ENCODE measurements at places on chromosomes 11 and 22.
A peak's percentile ranks its signal among the peaks of the same experiment; 100 is the strongest.

GRCh38 chr11:27642954-27643353, 57.3 kb downstream of the BDNF start:
- DNase-seq, result no peak

DNA sequence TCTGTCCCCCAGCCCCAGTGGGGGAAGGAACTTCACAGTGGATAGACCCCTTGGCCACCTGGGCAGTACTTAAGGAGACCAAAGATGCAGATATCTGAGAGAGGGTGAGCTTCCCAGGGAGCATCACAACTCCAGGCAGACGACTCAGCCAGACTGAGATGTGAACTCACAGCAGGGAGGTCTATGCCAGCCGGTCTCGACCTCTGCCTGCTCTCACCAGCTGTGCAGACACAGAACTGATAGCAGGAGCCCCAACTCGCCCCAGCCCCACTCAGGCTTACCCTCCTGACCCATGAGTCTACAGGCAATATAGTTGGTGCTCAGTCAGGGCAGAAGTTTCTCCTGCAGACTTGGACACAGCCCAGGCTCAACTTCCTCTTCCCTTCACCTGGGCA, 29.7 kb upstream of the ACCSL start:
- no peak for DNase-seq

DNA sequence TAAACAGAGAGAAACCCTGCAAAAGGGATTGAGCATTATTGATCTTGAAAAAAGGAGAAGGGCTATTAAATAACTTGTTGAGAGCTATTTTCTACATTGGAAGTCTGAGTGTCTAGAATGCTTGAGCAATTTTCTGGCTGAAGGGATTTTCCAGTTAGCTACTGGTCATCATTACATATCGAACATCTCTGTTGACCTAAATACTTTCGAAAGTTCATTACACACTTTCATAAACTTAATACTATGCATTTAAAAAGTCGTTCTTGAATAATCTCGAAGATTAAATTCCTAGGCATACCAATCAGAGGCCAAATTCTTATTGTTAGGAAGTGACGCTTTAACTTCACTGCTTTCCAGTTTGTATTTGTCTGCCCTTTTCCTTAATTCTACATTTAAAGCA, 13.7 kb downstream of the ETS1 start:
- no peak for DNase-seq

DNA sequence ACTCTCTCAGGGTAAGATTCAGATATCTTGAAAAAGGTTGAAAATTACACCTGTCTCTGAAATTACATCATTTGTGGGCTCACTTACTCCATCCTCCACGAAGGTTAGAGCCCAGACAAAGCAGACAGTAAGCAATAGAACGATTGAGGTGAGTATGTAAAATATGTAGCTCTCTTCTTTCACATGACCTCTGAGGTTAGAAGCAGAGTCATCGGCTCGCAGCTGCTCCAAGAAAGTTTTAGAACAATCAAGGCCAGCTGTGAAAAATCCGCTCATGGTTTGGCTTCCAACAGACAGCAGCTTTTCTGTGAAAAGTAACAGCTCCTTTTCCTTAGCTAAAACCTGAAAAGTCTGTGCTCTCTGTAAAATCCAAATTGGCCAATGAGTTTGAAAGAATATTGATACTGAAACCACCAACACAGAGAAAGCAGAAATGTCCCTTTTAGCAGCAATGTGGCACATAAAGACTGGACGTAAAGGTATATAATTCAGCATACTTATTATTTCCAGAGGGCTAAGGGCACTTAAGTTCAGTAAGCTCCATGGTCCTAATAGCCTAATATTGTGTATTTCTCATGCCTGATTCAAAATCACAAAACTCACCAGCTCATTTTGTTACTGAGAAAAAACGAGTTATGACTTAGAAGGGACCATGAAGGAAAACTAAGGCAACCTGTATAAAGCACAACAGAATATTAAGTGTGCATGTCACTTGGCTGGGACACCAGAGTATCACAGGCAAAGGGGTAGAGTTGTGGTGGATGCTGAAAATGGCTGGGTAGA, 78.2 kb downstream of the FAM76B start:
- DNase-seq, result no peak

- no peak for DNase-seq
These were observed 7.4 kb downstream of the ETS1 start for GRCh38 chr11:128579798-128580504.

DNA sequence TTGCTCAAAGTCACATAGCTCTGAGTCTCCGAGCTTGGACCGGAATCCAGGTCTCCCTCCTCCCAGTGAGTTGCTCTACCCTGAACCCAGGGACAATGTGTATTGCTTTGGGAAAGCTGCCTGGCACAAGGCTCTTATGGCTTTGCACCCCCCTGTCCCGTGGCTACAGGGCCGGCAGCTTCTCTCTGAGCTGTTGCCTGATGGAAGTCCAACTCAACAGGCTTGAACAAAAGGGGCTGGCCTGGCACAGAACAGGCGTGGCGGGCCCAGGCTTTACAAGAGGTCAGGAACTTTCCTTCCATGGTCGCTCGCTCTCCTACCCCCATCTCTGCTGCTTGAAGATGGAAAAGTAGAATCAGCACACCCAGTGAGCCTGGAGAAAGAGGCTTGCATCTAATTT, 34.3 kb downstream of the MYEOV start:
- no peak for DNase-seq

DNA sequence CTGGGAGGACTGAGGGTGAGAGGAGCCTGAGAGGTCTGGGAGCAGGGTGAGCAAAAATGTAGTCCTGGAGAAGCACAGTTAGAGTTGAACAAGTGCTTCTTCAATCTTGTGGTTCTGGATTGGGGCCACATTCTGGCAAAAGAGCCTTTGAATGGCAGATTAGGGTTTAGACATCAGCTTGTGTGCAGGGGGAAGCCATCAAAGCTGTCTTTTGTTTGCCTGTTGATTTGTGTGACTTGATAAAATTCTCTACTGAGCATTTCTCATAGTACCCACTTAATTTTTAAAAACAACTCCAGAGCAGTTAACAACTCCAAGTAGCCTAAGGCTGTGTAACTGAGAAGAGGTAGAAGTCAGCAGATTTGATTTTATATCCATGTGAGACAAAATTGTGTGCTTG, 166.2 kb downstream of the FAT3 start:
- no peak for DNase-seq

- DNase-seq, result peak; percentile 22
These were observed 8.0 kb downstream of the MRTFA start for GRCh38 chr22:40628354-40629042.

DNA sequence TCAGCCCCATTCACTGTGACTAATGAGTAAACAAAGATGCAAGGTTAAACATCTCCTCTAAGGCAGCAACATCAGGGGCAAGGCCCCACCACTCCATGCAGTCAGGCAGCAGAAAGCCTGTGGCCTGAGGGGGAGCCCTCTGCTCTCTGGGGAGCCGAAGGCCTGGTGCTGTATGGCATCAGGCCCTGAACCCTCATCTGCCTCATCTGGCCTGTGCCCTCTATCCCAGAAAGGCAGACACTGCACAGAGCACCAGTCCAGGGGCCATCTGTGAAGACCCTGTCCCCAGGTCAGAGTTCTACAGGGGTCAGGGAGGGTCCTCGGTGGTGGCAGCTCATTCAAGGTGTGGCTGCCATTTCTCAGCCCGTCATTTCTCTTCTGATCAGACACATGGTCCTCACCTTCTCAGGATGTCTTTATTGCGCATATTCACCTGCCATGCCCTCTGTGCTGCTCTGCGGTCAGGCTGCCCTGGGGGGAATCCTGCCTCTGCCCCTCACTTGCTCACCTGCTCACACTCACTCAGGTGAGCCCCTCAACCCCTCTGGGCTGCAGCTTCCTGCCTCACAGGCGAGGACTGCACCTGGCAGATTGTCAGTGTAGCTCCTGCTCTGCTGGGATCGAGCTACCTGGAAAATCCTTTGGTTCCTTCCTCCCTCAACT, 103.1 kb upstream of the PITPNB start:
- no peak for DNase-seq

DNA sequence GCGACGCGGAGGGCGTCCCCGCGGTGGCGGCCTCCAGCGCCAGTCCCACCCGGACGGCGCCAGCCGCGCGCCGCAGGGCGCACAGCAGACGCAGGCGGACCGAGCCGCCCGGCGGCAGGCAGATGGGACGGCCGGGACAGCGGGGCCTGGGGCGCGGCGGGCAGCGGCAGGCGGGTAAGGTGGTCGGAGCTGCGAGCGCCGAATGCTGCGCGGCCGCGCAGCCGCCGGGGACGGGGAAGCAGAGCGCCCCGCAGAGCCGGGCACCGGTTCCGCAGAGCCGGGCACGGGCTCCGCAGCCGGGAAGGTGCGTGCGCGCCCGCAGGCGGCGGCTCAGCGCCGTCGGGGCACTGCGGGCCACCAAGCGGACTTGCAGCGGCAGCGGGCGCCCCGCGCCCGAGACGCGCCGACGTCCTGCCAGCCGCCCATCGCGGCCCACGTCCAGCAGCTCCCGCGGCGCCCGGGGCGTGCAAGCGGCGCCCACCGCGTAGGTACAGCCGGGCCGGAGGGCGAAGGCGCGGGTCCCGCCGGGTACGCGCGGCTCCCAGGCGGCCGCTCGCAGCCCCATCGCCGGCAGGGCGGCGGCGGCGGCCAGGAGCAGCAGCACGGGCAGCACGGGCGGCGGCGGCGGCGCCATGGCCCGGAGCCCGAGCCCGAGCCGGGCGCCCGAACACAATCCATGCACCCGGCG, 739 bp downstream of the CELSR1 start:
- DNase-seq, result no peak

DNA sequence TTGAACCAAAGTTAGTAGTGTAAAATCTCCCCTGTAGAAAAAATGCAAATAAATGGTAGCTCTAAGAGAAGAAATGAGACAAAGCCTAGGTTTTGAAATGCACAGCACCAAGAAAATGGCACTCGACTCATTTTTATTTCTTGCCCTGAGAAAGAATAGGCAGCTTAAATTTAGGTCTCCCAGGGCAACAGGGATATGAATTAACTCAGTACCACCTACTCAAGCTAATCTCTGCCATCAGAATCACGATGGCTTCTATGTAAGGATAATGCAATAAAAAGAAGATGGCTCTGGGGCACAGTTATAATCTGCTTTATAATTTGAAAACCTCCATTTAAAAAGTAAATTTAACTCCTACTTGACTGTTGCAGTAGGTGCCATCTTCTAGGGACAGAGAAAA, 1784.3 kb downstream of the LRRC4C start:
- no peak for DNase-seq

DNA sequence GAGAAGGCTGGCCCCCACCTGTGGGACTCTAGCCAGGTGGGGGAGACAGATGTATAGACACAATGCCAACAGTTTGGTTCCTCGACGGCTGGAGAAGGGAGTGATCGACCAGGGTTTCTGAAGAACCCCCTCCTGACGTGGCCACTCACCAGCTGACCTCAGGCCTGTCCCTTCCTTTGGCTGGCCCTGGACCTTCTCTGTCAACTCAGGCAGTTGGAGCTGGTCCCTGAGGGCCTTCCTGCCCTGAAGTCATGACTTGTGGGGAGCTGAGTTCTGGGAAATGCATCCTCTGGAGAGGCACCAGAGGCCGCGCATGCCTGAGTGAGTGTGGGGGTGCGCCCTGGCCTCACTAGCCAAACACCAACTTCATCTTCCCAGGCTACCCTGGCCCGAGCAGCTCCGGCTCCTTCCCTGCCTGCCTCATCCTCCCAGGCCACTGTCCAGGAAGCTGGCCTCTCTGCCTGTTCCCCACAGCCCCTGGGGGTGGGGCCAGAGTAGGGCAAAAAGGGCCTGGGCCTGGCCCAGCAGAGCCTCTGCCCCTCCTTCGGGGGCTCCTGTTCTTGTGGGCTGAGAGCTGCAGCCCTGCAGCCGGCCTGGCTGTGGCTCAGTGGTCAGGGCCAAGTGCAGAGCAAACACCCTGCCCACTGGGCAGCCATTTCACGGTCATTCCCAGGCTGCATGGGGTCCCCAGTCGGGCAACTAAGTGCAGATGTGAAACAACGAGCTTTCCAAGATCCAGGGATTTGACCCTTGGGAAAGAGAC, 23.6 kb downstream of the TXN2 start:
- peak; percentile 55 for DNase-seq

- peak; percentile 92 for DNase-seq
These were observed 29.2 kb upstream of the PDE2A start for GRCh38 chr11:72703267-72704008.
